ENCODE measurements at places on chromosomes 13 and 19.

DNA sequence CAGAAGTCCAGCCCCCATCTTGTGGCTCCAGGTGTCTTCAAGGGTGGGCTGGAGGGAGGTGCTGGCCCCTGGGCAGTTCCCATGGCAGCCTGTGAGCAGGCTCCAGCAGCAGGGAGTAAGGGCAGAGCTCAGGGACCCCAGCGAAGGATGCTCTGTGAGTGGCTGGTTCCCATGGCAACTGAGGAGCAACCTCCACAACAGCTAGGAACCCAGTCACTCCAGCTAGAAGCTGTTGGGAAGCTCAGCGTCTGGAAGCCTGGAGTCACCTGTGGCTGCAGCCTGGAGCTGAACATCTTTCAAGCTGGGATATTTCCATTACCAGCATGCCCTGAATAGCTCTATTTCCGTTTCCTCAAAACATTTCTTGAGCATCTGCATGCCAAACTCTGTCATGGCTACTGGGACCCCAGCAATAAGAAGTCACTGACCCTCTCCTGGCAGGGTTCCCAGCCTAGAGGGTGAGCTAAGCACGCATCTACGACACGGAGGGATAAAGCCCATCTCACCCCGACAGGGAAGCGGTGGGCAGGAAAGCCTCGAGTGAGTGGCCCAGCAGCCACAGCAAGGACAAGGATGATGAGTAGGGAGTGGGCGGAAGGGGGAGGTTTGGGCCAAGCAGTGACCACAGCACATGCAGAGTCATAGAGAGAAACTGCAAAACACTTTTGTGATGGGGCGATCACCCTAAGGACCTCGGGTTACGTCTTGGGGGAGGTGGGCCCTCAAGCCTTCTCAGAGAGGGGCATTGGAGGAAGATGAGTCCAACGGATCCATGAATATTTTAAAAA lies 52.6 kb downstream of the ALOX5AP start:
- DNase-seq = no peak

DNA sequence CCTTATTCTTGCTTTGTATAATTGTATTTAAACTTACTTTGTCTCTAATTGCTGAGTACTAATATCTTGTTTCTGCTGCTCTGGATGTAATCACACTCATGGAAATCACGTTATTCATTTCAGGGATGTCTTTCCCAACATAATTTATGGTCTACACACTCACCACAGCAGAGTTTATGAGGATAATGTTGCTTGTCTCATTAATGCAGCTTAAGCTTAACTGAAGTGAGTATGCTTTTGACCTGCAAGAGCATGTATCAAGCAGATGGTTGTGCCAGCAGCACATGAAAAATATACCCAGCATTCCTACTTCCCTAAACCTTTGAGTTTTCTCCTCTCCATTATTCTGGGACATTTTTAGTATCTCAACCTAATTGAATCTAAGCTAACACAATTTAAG lies 1080.9 kb downstream of the SLITRK5 start:
- no peak for DNase-seq

DNA sequence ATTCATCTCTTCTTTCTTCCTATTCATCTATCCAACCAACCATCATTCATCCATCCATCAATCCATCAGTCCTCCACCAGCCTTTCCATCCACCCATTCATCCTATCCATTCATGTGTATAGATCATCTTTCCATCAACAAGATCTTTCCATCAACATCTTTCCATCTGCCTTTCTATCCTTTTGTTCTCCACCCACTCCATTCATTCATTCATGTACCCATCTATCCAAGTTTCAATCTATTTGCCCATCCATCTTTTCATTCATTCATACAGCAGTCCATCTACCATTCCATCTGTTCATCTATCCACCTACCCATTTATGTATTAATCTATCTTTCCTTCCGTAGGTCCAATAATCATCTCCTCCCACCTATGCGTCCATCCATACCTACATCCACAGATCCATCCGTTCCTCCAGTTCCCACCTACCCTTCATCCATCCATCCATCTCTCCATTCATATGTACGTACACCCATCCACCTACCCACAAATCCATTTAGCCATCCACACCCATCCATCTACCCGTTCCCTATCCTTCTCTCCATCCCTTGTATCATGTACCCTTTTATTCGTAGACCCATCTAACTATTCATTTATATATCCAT lies 53.3 kb downstream of the RYR1 start:
- no peak for DNase-seq

GRCh38 chr19:36771261-36772231 lies 1.1 kb downstream of the ZNF850 start:
- DNase-seq = peak; percentile 70

GRCh38 chr13:85282876-85283275 lies 516.3 kb downstream of the SLITRK6 start:
- DNase-seq = no peak

DNA sequence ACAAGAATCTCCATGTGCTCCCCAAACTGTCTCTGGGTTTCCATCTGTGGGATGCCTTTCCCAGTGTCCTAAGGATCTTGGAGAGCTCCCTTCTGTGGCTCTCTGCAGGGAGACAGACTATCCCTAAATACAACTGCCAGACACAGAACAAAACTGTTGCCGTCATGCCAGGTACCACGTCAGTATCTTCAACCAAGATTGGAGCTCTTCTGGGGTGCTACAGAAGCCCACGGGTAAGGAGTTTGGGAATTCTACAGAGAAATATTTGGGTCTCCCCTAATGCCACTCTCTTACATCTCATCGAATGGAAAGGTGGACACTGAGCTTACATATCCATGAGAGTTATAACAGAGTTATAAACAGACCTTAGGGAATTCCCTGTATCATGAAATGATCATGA lies 4.9 kb upstream of the MBD3L3 start:
- DNase-seq = no peak

DNA sequence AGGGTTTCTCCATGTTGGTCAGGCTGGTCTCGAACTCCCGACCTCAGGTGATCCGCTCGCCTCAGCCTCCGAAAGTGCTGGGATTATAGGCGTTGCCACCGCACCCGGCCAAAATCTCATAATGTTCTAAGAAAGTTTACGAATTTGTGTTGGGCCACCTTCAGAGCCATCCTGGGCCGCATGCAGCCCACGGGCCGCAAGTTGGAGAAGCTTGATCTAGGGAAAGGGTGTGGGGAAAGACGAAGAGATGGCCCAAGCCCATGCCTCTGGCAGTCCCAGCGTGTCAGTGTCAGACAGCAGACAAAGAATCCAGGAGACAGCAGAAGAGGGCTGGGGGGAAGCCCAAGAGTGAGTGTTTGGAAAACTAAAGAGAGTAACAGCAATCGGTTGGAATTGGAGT lies 17.3 kb upstream of the PNMA8C start:
- DNase-seq = no peak

GRCh38 chr19:48613024-48613851 lies 1.6 kb downstream of the FAM83E start:
- no peak for DNase-seq

GRCh38 chr13:99556867-99557443 lies 55.7 kb downstream of the TM9SF2 start:
- no peak for DNase-seq

- no peak for DNase-seq
These were observed 132.8 kb downstream of the PTPRS start for GRCh38 chr19:5207806-5208205.

DNA sequence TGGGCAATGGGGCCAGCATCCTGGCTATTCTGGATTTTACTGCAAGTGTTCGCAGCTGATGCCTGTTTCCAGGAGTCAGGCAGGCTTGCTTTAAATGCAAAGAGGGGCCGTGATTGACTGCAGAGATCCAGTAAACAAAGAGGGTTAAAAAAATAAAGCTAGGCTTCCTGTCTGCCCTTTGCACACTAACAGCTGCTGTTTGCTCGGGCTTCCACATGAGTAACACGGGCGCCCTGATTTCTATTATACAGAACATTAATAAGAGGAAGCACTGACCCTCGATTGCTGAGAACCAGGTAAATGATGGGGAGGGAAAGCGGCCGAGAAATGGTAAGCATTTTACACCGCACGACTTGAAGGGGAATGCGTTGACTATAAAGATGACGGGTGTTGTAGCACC lies 254.2 kb upstream of the ZNF507 start:
- no peak for DNase-seq

- no peak for DNase-seq
These were observed 177.5 kb downstream of the SLC7A1 start for GRCh38 chr13:29418026-29418425.

GRCh38 chr19:45166723-45167252 lies 6.0 kb upstream of the NKPD1 start:
- no peak for DNase-seq

DNA sequence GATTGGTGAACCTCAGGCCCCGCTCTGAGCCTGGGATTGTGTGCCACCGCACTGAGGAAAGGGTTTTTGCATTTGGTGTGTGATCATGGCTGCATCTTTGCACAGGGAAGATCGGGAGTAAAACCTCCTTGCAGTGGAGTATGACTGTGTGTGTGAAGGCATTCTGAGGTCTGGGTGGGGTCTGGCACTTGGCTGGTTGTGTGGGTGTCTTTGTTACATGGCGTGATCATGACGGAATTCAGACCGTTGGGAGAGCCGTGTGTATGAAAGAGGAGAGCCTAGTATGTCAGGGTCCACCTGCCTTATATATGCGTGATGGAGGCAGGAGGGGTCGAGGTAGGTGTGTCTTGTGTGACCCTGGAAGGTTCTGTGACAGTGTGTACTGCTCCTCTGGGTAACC lies 740 bp upstream of the BEST2 start:
- no peak for DNase-seq

DNA sequence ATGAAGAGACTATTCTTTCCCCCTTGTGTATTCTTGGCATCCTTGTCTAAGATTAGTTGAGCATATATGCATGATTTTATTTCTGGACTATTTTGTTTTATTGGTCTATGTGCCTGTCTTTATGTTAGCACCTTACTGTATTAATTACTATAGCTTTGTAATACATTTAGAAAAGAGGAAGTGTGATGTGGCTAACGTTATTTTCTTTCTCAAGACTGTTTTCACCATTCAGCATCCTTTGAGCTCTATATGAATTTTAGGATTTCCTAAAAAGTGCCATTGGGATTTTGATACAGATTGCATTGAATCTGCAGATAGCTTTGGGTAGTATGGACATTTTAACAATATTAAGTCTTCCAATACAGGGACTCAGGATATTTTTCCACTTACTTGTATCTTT lies 37.5 kb upstream of the PCDH20 start:
- no peak for DNase-seq

- no peak for DNase-seq
These were observed 36.8 kb downstream of the CAB39L start for GRCh38 chr13:49407068-49407467.

- DNase-seq = no peak
These were observed 2.2 kb downstream of the PNMA8B start for GRCh38 chr19:46493236-46494145.

DNA sequence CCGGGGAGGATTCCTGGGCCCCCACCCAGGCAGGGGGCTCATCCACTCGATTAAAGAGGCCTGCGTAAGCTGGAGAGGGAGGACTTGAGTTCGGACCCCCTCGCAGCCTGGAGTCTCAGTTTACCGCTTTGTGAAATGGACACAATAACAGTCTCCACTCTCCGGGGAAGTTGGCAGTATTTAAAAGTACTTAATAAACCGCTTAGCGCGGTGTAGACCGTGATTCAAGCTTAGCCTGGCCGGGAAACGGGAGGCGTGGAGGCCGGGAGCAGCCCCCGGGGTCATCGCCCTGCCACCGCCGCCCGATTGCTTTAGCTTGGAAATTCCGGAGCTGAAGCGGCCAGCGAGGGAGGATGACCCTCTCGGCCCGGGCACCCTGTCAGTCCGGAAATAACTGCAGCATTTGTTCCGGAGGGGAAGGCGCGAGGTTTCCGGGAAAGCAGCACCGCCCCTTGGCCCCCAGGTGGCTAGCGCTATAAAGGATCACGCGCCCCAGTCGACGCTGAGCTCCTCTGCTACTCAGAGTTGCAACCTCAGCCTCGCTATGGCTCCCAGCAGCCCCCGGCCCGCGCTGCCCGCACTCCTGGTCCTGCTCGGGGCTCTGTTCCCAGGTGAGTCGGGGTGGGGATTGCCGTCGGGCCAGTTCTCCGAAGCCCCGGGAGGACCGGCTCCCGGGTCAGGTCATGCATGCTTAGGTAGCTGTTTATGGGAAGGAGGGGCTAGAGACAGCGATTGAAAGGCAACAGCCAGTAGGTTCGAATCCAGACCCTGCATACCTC lies at the start of gene ICAM1:
ICAM1 (plus strand) TSS at position 505 of the 779 bp plus-strand sequence; CDS start at position 545, 40 bp downstream.
- peak; percentile 96 for DNase-seq

DNA sequence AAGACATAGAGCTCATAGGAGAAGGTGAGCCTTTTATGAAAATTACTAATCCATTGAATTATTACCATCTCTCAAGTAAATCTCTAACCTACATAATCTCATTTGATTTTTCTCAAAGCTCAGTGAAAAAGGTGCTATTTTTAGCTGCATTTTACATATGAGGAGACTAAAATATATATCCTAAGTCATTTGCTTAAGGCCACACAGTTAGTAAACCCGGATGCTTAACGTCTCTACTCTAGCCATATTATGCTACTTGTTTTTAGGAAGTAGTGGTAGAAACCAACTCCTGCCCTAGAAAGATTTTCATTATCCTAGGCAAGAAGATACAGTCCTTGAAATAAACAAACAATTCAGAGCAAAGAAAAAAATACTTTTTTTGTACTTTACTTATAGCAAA lies 108.9 kb downstream of the RBM26 start:
- DNase-seq = no peak

DNA sequence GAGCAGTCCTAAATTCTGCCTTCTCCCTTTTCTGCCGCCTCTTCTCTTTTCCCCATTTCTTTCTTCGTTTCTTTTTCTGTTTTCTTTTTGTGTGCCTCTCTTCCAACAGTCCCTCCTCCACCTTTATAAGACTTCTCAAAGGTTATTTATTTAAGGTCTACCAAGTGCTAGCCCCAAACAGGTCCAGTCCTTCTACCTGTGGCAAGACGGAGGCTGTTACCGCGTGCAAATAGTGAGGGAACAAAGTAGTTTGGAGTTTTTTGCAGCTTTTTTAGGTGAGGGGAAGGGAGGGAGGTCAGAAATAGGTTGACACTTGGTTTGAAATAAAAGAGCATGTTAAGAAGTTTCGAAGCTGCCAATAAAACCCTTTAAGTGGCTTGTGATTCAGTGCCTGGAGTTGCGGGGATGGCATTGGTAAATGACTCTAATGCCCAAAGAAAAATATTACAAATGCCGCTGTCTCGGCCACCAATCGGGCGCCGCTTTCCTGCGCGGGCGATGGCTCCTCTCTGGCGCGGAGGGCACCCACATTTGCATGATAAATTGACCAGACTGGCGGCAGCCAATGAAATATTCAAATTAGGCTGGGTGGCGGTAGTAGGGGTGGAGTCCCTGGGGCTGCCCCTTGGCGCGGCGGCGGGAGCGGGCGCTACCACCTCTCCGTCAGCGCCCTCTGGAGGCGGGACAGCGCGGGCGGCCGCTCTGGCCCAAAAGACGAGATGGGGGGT lies 7.5 kb upstream of the TSHZ3 start:
- no peak for DNase-seq

GRCh38 chr19:42568006-42568405 lies 26.7 kb downstream of the CEACAM8 start:
- DNase-seq = no peak

GRCh38 chr13:110092831-110093247 lies 214.1 kb downstream of the COL4A1 start:
- DNase-seq = no peak

- DNase-seq = no peak
These were observed 24.5 kb upstream of the LPAR6 start for GRCh38 chr13:48437371-48437770.

- no peak for DNase-seq
These were observed 56.5 kb downstream of the ARHGEF7 start for GRCh38 chr13:111171629-111172028.

GRCh38 chr13:94270556-94270955 lies 208.9 kb downstream of the DCT start:
- DNase-seq = no peak

Data from suprapubic skin (tissue), 4 donors.